Activated T-helper 9 cell treated with anti-CD3 and anti-CD28 coated beads, Interleukin-2, amount 50 U/mL, for 16 hours (primary cell): ENCODE measurements at places on chromosomes 3 and 15.

GRCh38 chr15:40069178-40070165, 30.5 kb upstream of the SRP14 start:
- no peak for DNase-seq

GRCh38 chr3:158845765-158846350, 44.0 kb downstream of the MFSD1 start:
- peak; percentile 3 for DNase-seq

- DNase-seq = no peak
Observed at GRCh38 chr3:37635251-37635650, 226.4 kb upstream of the CTDSPL start.

DNA sequence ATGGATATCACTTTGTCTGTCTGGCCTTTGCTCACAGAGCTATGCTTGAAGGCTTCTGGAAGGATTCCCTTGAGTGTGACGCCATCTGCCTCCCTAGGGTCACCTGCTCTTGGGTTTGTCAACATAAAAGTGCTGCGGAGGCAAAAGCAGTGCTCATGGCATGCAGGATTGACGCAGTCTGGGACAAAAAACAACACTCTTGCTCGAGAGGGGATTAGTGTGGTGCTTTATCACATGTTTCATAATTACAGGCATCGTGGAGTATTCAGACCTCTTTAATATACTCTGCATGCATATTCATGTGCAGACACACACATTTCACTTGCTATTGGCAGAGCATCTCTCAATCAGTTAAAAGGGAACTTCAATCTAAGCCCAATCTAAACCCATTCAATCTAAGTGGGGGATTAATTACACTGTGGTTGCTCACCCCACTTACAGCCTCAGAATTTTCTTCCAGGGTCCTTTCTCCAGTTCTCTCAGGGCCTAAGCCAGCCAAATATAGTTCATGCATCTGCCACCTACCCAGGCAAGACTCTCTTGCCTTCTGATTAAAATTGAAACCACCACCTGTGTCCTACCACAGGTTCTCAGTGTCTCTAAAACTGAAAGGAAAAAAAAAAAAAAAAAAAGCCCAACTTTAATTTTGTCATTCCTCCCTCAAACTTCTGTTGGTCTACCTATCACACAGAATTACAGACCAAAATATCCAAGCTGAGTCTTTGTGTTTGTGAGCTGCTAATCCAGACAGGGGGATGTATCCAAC, 75.6 kb downstream of the BFSP2 start:
- DNase-seq = no peak

DNA sequence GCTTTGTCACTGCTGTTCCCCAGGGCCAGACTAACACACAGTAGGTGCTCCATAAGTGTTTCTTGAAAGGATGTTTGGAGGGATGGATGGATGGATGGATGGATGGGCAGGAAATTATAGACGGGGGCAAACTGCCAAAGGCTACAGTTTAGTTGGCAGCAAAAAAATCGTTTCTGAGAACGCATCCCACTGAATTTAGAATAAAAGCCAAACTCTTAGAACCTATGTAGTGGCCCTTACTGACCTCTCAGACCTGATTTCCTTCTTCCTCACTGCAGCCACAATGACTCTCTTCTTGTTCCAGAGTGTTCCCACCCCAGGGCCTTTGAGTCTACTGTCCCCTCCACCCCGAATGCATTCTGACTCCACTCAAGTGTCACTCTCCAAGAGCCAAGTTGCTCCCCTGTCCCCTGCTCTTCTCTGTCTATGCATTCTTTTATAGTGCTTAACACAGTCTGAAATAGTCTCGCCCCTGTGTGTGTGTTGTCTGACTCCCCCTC, 5.2 kb upstream of the GATA2 start:
- no peak for DNase-seq

DNA sequence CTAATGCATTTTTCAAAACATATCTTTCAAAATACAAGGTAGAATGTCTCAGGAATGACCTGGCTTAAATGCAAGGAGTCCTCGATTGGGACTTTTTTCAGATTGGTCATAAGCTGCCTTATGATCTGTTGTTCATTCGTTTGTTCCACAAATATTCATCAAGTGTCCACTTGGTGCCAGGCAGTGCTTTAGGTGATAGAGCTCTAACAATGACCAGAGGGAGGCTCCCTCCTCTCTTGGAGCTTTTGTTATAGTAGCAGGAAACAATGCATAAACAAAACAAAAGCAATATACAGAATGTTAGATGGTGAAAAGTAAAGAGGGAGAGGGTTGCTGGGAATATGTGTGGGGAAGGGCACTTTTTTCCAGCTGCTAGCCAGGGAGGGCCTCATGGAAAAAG, 156.1 kb downstream of the MCTP2 start:
- DNase-seq = no peak

DNA sequence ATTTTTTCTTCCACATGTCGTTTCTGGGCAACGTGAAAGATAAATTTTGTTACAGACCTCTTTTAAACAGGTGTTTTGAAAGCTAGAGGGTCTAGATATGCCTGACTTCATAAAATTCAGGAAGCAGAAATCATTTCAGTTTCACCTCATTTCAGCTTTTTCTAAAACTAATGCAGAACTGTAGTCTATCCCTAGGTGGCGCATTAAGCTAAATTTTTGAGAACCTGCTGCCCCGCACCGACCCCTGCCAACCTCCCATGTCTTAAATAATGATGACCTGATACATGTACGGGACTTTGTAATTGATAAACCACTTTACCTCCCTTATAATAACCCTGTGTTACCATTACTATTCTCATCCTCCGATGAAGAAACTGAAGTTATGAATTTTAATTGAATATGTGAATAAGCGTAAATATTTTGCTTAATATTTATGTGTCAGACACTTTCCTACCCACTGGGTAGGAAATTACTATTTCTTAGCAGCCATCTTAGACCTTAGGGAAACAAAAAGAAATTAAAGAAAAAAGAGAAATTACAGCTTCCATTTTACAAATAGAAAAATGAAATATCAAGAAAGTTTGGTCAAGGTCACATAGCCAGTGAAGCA, 78.7 kb upstream of the GCNT3 start:
- no peak for DNase-seq
